Activated CD4-positive, alpha-beta memory T cell treated with anti-CD3 and anti-CD28 coated beads for 36 hours (primary cell): ENCODE measurements at places on chromosomes 12 and 14. TPM values are rescaled to one million over a fixed set of nuclear protein-coding genes. Genes with fewer than 3 reads are reported as not detected.

DNA sequence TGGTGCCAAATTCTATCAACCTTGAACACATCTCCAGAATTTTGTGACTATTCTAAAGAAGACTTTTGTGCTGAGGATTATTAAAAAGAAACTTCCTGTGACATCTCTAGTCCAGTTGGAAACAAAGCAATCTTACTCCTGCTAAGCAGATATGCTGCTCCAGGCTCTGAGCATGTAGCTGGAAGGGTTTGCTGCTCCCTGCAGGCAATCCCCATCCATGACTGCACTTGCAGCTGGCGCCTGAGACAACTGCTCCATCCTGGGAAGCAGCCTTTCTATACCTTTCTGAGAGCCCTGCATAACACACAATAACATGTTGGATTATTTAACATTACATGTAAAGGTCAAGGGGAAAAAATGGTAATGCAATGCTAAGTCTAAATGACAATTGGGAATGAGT lies 105.1 kb downstream of the NDUFA12 start:
- no peak for DNase-seq

DNA sequence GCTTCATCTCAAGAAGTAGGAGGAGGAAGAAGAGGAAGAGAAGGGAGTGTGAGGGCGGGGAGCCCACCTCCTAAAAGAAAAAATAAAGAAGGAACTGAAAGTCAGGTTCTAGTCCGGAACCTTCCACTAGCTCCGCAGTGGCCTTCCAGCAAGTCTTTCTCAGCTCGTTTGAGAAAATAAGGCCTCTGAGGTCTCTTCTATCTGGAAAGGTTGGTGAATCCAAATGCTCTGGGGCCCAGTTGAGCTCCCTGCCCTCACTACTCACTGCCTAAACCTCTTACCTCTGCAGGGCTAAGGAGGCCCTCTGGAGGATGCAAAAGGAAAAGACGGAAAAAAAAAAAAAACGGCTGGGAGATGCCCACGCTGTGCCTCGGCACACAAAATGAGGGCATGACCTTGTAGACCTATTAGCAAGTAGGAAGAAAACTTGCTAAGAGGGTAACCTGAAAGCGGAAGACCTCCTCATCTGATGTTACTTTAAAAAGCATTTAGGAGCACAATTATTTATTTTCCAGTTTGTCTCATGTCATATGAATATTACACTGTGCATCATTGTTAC lies 35.9 kb downstream of the FBLN5 start:
- DNase-seq, result peak; percentile 55

DNA sequence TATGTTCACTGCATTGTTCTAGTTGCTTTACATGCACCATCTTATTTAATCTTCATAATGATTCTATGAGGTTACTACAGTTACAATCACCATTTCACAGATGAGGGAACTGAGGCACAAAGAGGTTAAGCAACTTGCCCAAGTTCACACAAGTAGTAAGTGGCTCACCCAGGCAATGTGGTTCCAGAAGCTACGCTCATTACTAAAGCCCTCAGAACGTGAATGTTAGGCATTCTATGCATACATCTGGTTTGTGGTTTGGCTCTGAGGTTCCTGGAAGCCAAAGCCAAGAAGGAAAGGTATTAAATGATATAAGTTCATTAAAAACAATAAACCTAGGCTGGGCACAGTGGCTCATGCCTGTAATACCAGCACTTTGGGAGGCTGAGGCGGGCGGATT lies 14.4 kb upstream of the VRTN start:
- DNase-seq, result no peak

DNA sequence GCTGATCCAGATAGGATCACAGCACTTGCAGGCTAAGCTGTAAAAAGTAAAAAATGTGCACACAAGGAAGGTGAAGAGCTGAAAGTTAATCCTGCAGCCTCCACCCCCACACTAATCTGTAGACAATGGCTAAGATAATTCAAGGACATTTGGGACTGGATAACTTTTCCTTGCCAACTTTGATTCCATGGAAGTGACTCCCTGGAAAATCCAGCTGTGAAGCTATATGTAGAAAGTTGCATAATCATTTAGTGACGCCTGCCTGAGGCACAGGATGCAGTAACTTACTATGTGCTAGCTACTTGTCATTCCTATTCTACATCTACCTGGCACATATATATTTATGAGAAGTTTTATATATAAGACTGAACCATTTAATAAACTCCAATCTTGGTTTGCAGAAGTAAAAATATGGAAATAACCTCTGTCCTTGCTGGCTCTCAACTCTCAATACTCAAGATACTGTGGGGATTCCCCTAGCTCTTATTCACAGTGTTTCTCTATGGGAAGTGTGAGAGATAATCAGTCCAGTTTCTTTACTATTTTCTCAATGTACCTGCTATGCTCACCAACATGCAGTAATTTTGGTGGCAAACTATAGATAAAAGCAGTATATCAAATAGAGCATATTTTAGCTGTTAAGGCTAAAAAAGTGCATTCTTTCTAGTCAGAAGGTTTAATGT lies 14.8 kb downstream of the LDHB start:
- no peak for DNase-seq

GRCh38 chr12:128830505-128830893 lies 6.7 kb upstream of the SLC15A4 start:
- no peak for DNase-seq

GRCh38 chr14:90605430-90605829 lies 208.6 kb downstream of the CALM1 start:
- no peak for DNase-seq

DNA sequence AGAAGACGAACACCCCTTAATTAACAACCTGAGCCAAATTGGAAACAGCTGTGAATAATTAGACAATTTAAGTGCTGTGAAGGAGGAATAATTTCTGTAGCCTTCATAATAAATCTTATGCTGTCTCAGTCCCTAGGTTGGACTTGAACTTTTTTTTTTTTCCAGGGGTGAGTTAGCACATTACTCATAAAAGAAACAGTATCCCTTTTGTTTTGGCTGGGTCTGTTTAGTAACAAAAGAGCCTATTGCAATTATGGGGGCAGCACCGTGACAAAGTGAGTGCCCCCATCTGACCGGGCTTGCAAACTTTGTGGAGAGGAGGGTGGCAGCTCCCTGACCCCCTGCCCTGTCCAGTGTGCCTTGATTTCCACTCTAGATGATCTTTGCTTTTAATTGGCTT lies 167.4 kb downstream of the DICER1 start:
- no peak for DNase-seq

- DNase-seq, result no peak
Observed at GRCh38 chr12:26273811-26274210, 78.4 kb downstream of the SSPN start.

DNA sequence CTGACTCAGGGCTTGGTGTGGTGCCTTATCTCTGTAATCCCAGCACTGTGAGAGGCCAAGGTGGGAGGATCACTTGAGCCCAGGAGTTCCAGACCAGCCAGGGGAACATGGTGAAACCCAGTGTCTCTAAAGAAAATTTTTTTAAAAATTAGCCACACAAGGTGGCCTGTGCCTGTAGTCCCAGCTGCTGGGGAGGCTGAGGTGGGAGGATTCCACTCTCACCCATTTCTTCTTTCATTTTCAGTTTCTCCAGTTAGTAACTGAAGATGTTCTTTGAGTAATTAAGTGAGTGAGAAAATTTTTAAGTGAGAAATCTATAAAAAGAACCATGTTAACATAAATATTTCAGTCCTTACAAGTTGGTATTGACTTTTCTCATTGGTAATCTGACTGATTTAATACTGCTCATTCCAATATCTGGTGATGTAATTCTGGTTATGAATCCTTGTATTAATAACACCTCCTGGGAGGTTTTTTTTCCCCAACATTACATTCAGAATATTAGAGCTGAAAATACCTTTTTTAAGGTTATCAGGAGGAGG lies 6.1 kb downstream of the METTL3 start:
- peak; percentile 54 for DNase-seq

DNA sequence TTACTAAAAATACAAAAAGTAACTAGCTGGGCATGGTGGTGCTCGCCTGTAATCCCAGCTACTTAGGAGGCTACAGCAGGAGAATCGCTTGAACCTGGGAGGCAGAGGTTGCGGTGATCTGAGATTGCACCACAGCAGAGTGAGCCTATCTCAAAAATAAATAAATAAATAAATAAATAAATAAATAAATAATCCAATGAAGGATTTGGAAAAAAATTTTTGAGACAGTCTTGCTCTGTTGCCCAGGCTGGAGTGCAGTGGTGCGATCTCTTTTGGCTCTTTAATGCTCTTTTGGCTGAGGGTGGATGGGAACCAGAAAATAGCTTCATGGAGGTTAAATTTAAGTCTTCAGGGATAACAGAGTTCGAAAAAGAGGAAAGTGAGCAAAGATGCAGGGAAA lies 11.7 kb downstream of the ATP5MC2 start:
- DNase-seq, result no peak

PIWIL1 gene
- not detected for total RNA-seq

CDH24 gene
- total RNA-seq, result 1.00 TPM
